ENCODE measurements at places on chromosomes 3 and 15.

DNA sequence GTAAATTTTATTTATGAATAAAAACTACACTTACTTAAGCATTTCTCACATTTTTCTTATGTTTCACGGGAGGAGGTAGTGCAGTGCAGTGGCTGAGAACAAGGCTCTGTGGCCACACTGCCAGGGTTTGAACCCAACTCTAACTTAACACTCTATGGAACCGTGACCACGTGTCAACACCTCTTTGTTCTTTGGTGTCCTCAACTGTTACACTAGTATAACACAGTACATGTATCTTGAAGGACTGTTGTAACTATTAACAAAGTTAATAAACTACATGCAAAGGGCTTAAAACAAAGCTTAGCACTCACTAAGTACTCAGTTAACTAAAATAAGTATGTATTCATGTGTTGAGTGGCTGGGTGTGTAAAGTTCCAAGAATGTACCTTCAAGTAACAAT is 19.5 kb downstream of the CD47 start:
- no peak for DNase-seq

DNA sequence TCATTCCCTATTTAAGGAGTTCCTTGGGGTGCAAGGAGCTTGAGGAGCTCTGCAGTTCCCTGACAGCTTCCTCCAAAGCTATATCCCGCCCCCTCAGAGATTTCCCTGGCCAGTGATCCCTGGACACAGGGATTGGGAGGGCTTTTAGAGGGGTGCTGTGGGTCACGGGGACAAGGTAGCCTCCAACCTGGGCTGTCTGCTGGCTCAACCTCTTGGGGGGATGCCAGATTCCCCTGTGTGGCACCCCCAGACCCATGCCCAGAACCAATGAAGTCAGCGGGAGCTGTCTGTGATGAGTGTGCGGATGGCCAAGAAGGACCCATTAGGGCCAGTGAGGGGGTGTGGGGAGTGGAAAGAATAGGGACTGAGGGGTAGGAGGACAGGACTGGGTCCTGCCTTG is 21.0 kb upstream of the ATP2B2 start:
- peak; percentile 22 for DNase-seq

DNA sequence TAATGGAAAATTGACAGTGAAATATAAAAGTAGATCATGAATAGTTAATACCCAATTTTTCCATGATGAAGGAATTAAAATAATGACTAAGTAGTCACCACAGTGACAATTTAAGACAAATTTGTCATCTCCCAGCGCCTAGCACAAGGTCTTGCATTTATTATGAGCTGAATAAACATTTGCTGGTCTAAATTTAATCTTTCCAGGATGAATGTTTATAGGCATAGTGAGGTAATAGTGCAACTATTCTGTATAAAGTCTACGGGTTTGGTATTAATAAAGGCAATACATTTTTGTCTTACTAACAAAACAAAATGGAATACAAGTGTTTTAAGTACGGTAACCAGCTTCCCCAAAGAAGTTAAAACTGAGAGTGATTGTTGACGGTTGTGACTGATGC is 209.3 kb downstream of the CD47 start:
- DNase-seq, result no peak

DNA sequence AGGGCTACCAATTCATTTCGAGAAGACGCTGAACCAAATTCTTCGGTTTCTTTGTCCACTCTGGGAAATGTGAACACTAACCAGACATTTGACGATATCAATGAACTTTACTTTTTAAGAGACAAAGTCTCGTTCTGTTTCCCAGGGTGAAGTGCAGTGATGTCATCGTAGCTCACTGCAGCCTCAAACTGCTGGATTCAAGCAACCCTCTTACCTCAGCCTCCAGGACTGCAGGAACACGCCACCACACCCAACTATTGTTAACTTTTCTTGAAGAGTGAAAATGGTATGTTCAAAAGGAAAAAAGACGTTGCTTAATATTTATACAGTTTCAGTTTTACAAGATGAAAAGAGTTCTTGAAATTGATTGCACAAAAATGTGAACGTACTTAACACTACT is 30.6 kb downstream of the MB21D2 start:
- DNase-seq, result no peak

GRCh38 chr3:94179059-94179458 is 116.2 kb downstream of the NSUN3 start:
- no peak for DNase-seq

DNA sequence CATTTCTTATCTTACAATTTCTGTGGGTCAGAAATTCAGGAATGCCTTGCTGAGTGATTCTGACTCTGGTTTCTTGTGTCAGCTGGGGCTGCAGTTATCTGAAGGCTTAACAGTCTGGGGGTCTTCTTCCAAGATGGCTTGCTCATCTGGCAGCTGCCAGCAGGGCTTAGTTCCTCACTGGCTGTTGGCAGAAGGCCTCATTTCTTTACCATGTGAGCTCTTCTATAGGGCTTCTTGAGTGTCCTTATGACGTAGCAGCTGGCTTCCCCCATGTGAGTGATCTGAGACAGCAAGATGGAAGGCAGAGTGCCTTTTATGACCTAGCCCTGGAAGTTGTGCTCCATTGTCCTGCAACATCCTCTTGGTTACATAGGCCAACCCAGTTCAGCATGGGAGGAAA is 82.0 kb upstream of the PDZRN3 start:
- no peak for DNase-seq

- no peak for DNase-seq
These were observed 54.3 kb upstream of the CCR4 start for GRCh38 chr3:32897001-32897601.

- no peak for DNase-seq
These were observed 39.2 kb downstream of the RAB27A start for GRCh38 chr15:55250392-55250791.

- no peak for DNase-seq
These were observed 675.6 kb downstream of the TBL1XR1 start for GRCh38 chr3:176521531-176522175.

- no peak for DNase-seq
These were observed 12.7 kb downstream of the SPSB4 start for GRCh38 chr3:141063831-141064230.

DNA sequence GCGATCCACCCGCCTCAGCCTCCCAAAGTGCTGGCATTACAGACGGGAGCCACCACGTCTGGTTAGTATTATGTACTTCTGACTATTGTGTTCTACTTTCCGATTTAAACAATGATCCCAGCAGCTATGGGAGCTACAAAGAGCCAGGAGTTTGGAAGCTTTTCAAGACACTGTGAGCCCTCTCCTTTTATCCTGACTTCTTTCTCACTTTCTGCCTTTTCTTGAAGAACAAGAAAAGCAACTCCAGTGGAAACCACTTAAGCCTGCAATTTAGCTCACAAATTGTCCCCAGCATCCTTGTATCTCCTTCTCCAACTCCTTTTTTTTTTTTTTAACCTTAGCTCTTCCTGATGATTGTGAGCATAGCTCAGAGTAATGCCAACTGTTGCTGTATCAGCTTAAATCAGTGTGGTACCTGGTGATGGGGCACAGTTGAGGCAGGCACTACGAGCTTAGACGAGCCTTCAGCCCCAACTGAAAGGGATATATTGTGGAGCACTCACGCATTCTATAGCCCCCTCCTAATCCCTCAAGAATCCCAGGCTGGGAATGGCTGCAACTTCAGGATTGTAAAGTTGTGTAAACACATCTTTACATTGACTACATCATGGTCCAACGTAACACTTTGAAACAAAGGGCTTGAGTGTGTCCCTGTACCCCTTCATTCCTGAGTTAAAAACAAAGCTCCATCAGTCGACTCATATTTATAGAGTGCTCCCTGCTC is 677.0 kb downstream of the FHIT start:
- DNase-seq, result no peak

GRCh38 chr15:77615472-77615871 is 17.2 kb downstream of the LINGO1 start:
- no peak for DNase-seq

- DNase-seq, result no peak
These were observed 229.2 kb upstream of the KCNH8 start for GRCh38 chr3:18919158-18919557.

DNA sequence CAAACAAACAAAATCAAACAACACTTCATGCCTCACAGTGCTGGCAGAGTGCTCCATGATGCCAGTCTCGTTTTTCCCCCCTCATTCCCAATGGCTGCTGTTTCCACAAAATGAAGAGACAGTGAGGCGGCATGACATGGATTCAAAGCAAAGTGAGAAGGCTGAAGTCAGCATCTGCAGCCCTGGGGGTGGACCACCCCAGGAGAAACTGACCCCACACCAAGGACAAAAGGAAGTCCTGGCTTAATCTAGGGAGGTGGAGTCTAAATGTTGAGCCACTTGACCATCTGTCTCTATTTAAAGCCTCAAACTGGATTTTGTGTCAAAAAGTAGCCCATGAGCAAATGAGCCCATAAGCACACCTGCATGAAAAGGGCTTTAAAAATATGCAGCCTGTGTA is 151.2 kb upstream of the RORA start:
- DNase-seq, result no peak

DNA sequence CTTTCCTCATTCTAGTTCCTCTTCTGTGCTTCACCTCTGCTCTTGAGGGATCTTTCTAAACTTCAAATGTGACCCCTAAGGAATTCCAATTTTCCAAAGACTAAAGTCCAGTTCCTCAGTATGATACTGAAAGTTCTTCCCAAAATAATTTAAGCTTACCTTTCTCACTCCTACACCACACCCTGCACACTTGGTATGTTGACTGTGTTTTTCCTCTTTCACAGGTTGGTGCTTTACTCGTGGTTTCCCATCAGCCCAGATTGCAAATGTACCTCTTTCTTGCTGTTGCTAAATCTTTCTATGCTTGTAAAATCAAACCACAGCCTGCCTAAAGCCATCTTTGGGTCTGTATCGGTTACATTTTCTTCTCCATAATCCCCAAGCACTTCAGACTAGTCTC is 30.5 kb upstream of the CLDN16 start:
- no peak for DNase-seq

- no peak for DNase-seq
These were observed 13.6 kb downstream of the MRPS25 start for GRCh38 chr3:15051531-15051930.

DNA sequence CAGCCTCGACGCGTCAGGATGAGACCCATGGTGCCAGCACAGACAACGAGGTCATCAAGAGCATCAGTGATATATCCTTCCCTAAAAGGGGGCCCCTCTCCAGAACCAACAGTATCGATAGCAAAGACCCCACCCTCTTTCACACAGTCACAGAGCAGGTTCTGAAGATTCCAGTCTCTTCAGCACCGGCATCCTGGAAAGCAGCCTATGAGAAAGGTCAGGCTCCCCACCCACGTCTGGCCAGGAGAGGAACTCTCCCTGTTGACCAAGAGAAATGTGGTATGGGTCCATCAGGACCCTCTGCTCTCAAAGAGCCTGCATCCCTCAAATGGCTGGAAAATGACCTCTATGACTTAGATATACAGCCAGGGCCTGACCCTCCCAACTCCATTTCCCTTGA is 11.6 kb downstream of the ANKRD34C start:
- no peak for DNase-seq

- DNase-seq, result no peak
These were observed 829 bp downstream of the RNF7 start for GRCh38 chr3:141738891-141739363.

DNA sequence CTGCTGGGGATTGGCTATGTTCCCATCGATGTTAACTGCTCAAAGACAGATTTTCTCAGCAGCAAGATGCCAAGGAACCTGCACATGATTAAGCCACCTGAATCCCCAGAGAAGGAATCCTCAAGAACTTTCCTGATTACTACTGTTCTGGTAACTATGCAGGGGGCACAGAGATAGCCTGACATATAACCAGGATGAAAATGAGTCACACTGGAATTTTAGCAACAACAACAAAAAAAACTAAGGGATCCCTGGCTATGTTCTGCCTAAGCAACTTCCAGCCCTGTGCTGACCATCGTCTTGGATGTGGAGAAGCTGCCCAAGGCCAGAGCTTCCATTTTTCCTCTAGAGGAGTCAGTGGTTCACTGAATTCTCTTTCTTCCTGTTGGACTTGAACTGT is 13.8 kb downstream of the RIOX2 start:
- no peak for DNase-seq

DNA sequence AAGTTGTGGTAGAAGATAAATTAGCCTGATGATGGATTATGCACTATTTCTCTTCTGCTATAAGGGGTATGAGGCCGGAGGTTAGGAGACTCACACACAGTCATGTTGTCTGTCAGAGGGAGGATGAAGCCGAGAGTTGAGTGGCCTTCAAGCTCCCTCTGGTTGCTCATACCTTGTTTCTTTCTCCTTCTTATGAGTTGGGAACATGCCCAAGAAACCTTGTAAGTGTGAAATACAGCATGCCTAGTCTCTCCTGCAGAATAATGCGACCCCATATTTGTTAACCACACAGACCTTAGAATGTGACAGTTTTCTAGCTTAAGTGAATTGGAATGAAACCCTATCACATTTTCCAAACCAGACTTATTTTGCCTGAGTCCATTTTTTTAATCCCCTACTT is 366.7 kb downstream of the PTPRG start:
- no peak for DNase-seq

DNA sequence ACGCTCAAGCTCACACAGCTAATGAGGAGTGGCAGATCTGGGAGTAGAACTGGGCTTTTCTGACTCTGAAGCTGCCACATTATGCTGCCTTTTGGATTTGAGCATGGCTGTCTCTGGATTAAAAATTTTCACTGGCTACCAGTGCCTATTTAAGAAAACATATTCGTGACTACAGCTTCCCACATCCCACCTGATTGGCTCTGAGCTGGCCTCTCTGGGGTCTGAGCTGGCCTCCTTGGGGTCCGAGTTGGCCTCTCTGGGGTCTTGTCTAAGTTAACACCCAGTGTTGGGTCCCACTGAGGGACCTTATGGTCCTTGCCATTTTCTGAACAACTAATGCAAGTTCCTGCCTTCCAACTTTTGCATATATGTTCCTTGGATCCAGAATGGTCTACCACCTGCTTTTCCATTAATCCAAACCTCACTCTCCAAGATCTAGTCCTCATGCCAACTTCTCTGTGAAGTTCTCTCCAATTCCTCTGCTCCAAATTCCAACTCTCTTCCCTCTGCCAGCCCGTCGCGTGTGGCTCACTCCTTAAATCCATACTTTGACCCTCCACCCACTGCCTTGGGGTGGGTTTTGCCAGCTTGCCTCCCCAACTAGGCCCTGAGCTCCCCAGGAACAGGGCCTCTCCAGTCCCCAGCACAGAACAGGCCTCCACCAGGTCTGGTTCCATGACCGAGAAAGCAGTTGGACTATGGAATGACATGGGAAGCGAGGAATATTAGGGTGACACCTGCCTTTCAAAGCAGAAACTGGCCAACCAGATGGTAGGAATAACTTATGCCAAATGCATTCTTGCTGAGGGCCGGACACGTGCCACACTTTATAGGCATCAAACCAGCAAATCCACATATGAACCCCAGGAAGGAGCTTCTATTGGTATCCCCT is 42.5 kb downstream of the ATP2B2 start:
- DNase-seq, result no peak

DNA sequence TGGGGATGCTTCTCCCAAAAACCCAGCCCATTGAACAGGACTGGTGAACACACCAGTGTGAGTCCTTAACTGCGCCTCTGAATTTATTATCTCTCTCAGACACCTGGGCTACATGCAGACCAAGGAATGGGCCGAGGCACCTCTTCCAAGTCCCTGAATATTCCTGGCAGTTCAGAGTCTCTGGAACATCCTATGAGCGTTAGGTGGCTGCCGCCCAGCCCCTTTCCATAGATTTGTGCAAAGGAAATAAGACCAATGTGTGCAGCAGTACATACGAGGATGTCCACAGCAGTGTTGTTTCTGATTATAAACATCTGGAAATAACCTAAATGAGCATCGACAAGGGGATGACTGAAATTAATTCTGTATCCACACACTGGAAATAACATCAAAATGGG is 104.9 kb upstream of the RPL32 start:
- DNase-seq, result no peak

- DNase-seq, result no peak
These were observed 523.7 kb upstream of the TGFBR2 start for GRCh38 chr3:30082652-30083051.

- DNase-seq, result peak; percentile 79
These were observed 10.9 kb downstream of the SEMA7A start for GRCh38 chr15:74422652-74423430.

Measured in SJSA1 (cell line).